NCI-H1436 (cell line): ENCODE measurements at places on chromosomes 12 and 14.

GRCh38 chr14:95026851-95027463, 130.4 kb downstream of the DICER1 start:
- no peak for DNase-seq

GRCh38 chr12:101962486-101962885, 85.1 kb downstream of the DRAM1 start:
- DNase-seq: no peak

- DNase-seq: no peak
Measured at GRCh38 chr14:32427726-32428528, 98.8 kb downstream of the AKAP6 start.

DNA sequence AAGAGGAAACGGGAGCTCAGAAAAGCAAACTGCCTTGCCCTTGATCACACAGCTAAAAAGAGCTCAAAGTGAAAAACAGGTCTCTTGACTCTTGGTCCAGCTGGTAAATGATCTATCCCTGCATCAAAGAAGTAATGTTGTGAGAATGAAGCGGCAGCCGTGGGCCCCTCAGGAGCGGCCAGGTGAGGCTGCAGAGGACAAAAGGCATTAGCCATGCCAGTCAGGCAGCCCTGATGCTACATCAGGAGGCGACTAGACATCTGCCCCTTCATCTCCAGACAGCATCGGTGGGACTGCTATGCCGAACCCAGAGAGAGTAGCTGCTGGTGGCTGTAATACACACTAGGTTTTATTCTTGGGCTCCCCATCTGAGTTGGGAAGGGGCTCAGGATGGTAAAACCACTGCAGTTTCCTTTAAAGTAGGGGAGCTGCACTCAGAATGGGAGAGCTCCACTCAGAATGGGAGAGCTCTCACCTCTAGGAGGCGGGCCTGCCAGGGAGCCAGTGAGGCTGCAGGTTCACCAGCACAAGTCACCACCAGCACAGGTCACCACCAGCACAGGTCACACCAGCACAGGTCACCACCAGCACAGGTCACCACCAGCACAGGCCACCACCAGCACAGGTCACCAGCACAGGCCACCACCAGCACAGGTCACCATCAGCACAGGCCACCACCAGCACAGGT, 120.1 kb downstream of the TSPAN9 start:
- no peak for DNase-seq

- DNase-seq: no peak
Measured at GRCh38 chr14:80605536-80605935, 336.0 kb downstream of the CEP128 start.

DNA sequence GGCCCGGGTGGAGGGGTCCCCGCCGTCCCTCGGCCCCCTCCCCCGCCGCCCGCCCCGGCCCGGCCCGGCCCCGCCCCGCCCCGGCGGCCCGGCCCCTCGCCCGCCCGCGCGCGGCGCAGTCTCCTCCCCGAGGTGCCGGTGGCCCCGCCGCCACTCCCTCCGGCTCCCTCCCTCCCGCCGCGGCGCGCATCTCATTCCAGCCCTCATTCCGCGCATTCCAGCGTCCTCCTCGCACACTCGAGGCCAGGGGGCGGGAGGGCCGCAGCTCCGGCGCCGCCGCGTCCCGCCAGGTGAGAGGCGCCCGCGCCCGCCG, at the start of gene TEAD4:
TEAD4 (plus strand) TSS at position 206 of the 313 bp plus-strand sequence.
- DNase-seq: no peak

DNA sequence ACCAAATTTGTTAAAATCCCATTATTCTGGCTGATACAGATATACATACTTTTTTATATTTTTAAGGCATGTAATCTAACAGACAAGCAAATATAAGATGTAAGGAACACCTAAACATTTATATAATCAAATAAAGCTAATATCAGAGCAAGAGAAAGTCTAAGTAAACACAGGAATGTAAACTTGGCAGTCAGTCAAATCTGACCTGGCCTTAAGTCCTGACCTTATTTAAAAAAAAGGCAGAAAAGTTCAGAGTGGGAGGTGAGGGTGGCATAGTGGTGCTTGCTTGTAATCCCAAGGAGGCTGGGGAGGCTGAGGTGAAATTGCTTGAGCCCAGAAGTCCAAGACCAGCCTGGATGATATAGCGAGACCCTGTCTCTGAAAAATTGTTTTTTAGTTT, 152.6 kb downstream of the DERA start:
- no peak for DNase-seq

GRCh38 chr12:13100882-13101769, 2.3 kb downstream of the GSG1 start:
- DNase-seq: peak; percentile 79

- DNase-seq: peak; percentile 71
Measured at GRCh38 chr14:30020271-30020670, 92.6 kb upstream of the PRKD1 start.

DNA sequence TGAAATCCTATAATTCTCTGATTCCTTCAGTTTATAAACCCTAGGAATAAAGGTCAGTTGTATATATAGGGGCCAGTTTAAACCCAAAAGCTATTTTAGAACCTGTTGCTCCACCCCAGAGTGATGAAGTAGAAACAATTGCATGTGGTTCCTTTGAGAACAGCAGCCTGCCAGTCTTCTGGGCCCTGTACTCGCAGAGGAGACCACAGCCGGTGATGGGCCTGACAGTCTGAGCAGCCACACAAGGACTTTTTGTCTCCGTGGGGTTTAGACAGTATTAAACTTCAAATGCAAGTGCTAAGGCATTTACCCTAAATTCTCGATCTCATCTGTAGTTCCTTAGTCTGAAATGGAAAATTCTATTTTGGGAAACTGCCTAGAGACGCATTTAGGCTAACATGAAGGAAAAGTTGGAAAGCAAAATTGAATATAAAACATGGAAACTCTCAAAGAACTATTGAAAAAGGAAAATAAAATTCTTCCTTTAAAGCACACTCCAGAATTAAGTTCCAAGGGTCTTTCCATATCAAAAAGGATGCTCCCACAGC, 80.6 kb downstream of the PRICKLE1 start:
- DNase-seq: no peak

- DNase-seq: no peak
Measured at GRCh38 chr12:103205906-103206305, 248.4 kb downstream of the ASCL1 start.

GRCh38 chr12:18591473-18591872, 146.3 kb downstream of the PLCZ1 start:
- DNase-seq: no peak

DNA sequence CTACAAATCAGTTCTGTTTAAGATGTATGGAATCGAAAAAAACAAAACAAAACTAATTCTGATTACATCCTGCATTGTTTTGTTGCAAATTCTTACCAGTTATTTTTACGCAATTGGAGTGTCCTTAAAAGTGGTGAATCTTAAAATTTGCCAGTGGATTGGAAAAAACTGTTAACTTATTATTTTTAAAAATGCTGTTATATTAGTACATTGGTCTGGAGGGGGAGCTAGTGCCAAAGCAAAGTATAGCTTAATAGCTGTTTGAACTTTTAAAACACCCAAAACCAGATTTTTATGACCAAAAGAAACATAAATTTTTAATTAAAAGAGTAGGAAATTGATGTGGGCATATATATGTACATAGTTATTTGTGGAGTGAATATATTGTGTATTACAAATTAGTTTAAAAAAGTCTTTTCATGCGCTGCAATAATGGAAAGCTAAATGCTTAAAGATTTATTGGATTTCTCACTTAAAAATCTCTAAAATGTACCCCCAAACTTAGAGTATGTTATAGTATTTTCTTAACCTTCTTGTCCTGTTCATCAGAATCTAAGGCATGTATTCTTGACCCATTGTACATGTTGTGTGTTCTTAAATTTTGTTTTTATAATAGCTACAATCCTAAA, 2.5 kb downstream of the FUT8 start:
- DNase-seq: peak; percentile 7
